ENCODE measurements at places on chromosomes 16 and 17.

DNA sequence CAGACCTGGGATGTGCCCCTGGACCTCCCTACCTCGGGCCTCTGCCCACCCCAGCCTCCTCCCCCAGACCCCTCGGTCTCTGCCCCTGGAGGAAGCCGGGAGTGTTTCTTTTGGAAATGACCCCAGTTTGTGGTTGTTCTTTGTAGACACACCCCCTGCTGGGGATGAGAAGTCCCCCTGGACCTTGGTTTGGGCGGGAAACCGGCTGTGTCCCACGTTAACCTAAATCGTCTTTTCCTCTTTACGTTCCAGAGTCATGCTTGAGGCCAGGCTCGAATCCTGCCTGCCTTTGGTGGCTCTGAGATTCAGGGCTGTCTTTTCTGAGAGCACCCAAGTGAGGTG is 116.6 kb downstream of the METRNL start:
- no peak for DNase-seq

DNA sequence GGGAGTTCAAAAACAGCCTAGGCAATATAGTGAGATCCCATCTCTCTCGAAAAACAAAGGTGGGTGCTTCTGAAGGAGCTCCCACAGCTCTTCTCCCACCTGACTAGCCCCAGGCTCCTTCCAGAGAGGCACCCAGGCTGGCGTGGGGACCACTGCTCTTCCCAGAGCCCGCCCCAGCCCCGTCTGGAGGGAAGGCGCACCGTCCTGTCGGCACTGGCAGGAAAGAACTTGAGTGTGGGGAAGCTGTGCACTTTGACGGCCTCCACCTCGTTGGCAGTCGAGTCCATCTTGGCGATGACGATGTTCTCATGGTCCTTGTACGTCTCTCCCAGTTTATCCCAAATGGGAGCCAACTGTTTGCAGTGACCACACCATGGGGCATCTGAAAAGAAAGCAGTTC is 10.5 kb upstream of the PPP1R27 start:
- DNase-seq: no peak

DNA sequence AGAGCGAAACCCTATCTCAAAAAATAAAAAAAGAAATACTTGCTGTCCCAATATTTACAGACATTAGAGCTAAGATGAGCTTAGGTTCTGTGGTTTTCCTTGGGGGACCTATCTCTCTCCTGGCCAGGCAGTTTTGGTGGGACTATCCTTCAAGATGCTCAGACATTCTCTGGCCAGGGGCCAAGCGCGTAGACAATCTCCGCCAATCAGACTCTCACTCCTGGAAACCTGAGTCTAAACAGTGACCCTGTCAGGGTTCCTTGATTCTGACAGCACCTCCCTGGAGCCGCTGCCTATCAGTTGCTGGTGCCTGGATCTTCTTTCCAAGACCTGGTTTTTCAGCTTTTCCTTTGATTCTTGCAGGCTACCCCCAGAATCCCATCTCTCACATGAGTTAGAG is 45.6 kb downstream of the EMP2 start:
- DNase-seq: no peak

DNA sequence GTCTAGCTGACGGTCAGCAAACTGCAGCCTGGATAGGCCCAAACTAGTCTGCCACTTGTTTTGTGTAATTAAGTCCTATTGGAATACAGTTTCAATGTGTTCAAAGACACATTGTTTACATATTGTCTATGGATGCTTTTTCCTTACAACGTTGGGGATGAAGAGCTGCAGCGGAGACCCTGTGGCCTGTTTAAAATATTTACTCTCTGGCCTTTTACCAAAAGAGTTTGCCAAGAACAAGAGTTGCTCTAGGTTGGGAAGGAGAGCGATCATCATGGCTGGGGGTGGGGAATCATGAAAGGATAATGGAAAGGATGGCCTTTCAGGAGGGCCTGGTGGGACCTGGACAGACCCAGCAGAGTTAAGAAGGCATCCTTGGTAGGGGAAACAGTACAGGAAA is 274.9 kb upstream of the ZFHX3 start:
- no peak for DNase-seq

DNA sequence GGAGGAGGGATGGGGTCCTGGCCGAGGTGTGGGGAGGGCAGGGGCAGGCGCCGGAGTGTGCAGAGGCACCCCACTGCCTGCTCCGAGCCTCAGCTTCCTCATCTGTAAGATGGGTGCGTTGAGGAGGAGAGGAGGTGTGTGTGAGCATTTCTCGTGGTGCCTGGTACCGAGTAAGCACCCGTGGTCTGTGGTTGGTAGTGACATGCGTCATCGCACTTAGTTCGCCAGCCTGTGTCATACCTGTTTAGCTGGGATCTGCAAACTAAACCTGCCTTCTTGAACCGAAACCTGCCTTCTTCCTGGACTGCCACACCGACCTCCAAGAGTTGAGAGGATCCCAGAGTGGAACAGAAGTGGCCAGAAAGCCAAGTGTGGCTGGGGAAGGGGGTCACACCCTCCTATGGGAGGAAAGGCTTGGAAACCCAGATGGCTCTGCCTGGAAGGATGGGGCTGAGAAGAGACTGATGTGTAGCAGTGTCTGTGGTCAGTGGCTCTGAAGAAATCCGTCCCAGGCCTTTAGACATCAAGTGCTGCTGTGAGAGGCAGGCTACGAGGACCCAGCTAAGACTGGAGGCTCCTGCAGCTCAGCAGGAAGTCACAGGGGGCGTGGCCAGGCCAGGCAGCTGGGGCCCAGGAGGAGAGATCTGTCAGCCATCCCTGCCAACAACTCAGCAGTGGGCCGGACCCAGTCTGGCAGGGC is 162.6 kb upstream of the PLCG2 start:
- DNase-seq: no peak

- DNase-seq: no peak
These were observed 95.2 kb upstream of the SEC14L1 start for GRCh38 chr17:77045441-77046041.

DNA sequence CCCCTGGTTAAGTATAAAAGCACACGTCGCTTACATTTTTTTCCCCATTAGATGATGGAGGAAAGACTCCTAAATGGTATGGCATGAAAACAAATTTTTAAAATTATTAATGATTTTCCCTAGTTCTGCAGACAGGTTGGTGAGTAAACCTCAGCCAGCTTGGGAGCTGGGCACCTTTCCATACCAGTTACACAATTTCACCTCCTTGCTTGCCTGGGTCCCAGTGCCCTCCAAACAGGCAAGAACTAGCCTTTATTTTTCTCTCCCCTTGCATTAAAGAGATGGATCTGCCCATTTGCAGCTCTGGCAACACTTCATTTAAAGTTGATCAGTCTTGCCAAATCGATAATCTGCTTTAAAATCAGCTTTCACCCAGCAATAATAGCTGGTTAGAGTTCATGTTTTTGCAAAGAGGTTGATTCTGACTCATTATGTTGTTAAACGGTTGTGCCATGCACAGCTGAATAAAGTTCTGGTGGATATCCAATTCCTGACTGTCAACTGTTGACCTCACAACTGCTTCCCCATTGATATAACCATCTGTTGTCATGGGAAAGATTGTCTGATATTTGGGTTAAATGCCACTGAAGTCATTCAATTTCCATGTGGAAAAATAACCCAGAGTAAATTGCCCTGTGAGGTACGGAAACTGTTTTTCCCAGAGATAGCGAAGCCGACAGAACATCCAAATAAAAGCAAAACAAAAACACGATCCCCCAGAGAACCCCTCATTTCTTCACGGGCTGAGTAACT is 1.3 kb downstream of the C17orf58 start:
- DNase-seq: no peak

DNA sequence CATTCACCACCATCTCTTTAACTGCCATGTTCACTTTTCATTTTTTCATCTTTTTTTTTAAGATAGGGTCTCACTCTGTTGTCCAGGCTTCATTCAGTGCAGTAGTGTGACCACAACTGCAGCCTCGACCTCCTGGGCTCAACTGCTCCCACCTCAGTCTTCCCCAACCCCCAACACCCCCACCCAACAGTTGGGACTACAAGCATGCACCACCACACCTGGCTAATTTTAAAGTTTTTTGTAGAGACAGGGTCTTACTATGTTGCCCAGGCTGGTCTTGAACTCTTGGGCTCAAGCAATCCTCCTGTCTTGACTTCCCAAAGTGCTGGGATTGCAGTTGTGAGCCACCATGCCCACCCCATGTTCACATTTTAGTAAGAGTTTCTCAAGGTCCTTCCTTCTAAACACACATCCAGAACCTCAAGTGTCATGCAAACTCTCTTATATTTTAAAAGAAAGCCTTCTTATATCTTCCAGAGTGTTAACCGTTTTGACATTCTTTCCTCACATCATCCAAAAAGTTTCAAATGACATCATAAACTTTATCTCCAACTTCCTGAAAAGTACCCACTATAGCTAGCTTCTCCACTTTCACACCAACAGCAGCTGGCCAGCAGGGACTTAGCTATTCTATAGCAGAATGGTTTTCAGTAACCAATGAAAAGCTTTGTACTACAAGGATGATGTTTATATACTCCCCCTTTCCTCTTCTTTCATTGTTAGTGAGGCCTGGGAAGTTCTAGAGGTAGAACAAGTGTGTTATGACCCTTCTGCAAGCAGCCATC is 49.3 kb downstream of the TRAF4 start:
- no peak for DNase-seq

DNA sequence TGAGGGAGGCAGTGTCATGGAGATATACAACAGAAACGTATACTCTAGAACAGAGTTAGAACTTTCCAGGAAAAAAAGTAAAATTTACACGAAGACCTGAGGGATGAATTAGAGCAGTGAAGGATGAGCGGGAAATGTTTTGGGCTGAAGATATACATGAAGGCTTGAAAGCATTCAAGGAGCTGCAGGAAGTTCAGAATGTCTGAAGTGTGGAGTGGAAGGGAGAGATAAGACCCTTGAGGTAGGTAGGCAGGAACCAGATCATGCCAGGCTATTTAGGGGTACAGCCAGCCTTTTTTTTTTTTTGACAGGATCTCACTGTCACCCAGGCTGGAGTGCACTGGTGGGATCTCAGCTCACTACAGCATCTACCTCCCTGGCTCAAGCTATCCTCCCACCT is 3.2 kb upstream of the NLK start:
- DNase-seq: no peak

- peak; percentile 76 for DNase-seq
These were observed 1.1 kb downstream of the SOCS3 start for GRCh38 chr17:78358538-78359320.

DNA sequence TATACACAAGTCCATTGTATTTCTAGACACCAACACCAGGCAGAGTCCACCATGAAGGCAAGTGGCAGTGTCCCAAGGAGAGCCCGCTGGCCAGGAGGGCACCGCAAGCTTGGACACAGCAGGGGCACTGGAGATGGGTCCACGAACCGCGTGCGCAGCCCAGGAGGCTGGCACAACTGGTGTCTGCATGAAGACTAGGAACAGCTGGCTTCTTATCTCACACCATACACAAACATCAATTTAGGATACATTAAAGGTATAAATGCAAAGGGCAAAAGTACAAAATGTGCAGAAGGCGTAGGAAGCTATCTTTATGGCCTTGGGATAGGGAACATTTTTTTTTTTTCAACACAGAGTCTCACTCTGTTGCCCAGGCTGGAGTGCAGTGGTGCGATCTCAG is 52.4 kb downstream of the ANKRD11 start:
- no peak for DNase-seq

DNA sequence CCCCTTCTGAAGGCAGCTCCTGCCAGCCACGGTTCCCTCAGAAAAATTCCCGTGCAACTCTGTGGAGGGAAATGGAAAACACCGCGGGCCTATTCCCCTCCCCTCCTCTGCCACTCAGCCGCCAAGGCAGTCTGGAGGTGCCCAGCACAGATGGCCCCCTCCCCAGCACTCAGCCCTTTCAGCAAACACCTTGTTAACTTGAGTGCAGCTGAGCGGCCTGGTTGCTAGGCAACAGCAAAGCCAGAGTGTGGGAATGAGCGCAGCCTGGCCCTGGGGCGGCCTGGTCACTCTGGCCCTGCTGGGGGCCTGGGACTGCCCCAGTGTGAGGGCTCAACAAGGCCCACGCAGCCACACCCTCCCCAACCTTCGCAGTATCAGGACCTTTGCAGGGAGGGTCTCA is 32.8 kb downstream of the CACNA1G start:
- peak; percentile 90 for DNase-seq

- DNase-seq: no peak
These were observed 3.1 kb downstream of the BCAS3 start for GRCh38 chr17:60680754-60681153.

GRCh38 chr16:86387468-86388440 is 122.6 kb upstream of the FOXF1 start:
- no peak for DNase-seq

GRCh38 chr16:61945511-61945910 is 90.7 kb downstream of the CDH8 start:
- DNase-seq: no peak

GRCh38 chr17:83189044-83190003 is 109.9 kb downstream of the METRNL start:
- peak; percentile 44 for DNase-seq

GRCh38 chr17:2777242-2777867 is 18.9 kb upstream of the RAP1GAP2 start:
- DNase-seq: no peak

- no peak for DNase-seq
These were observed 856.7 kb upstream of the GOT2 start for GRCh38 chr16:59590845-59591244.

GRCh38 chr17:1612400-1612799 is 16.2 kb downstream of the SLC43A2 start:
- no peak for DNase-seq

DNA sequence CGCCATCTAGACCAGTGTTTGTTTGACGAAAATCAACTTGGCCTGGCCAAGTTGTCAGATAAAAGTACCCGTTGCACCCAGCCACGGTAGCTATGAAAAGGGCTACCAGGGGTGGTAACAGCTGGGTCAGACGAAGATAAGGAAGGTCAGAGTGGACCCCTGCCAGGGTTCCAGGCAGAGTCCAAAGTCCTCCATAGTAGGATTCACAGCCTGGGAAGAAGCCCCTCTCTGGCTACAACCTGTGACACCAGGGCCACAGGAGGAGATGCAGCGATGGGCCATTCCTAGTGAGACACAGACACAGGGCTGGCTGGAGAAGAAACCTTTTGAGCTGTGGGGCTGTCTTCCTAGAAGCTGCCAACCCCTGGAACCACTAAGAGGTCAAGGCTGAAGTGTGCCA is 39.3 kb downstream of the MEAK7 start:
- DNase-seq: no peak

- no peak for DNase-seq
These were observed 10.5 kb upstream of the GSE1 start for GRCh38 chr16:85602402-85603202.

GRCh38 chr17:5120036-5120435 is 4.2 kb downstream of the USP6 start:
- no peak for DNase-seq

GRCh38 chr16:86880316-86881117 is 302.2 kb downstream of the FOXL1 start:
- no peak for DNase-seq
